ENCODE measurements at places on chromosomes 3 and 15.

DNA sequence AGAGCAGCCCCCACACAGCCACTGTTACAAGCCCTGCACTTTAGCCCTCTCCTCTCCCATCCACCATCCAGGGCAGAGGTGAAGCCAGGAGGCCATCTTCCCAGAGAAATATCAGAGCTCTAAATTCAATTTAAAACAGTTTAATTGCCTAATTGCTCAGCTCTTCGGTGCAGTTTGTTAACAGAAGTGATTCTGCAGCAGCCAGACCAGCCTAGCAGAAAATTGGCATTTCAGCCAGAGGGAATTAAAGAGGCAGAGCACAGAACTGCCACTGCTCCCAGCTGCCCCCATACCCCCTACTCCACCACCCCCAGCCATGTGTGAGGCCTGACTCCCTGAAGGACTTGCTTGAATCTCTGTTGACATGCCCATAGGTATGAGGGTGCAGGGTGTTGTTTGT lies 38.5 kb downstream of the TPRA1 start:
- DNase-seq = no peak

GRCh38 chr3:22585911-22586310 lies 617.2 kb upstream of the UBE2E2 start:
- no peak for DNase-seq

GRCh38 chr15:101027273-101027901 lies 108.2 kb downstream of the LRRK1 start:
- no peak for DNase-seq

- no peak for DNase-seq
Measured at GRCh38 chr3:23865595-23866396, 51.0 kb downstream of the NKIRAS1 start.

GRCh38 chr3:57949344-57949743 lies 58.9 kb upstream of the FLNB start:
- DNase-seq = no peak

DNA sequence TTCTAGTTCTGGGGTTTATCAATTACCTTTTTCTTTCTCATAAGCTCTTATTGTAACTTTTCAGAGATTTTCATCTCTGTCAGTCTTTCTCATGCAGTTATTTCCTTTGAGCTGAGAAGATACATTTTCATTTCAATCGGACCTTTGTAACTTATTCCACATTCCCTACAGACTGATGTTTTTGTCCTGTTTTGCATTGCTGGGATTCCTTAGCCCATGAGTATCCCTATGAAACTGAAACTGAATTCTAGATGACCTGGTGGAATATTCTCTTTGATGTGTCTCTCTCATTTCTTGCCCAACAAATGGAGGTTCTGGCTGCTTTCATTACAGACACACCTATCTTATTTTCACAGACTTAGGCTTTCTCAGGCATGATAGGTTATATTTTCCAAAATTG lies 10.5 kb upstream of the EPHA6 start:
- DNase-seq = no peak

DNA sequence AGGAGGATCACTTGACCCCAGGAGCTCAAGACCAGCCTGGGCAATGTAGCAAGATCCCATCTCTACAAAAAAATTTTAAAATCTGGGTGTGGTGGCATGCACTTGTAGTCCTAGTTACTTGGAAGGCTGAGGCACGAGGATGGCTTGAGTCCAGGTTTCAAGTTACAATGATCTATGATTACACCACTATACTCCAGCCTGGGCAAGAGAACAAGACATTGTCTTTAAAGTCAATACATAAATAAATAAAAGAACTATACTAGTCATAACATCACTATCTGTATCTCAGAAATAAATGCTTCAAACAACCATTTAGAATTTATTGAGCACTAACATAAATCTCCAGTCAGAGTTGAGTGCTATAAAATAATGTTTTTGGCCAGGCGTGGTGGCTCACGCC lies 8.5 kb upstream of the PHLDB2 start:
- no peak for DNase-seq

- no peak for DNase-seq
Measured at GRCh38 chr3:186960347-186960746, 30.0 kb downstream of the ST6GAL1 start.

DNA sequence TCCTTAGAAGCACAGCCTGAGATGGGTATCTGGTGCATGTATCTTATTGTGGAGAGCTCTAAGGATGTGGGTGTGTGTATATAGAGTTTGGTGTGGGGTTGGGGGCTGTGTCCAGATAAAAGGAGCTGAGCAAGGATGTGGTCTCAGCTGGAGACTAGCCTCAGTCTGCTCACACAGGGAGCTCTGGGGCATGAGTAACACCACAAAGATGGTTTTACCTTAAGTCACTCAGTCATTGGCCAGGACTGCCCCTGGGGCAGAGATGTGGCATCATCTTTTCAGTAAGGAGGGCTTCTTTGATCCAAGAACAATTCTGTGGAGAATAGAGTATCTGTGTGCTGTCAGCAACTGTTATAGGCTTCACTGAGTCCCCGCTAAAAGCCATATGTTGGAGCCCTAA lies 163.4 kb upstream of the NUDT16 start:
- DNase-seq = no peak

- DNase-seq = no peak
Measured at GRCh38 chr3:185069037-185070030, 83.5 kb downstream of the C3orf70 start.

- DNase-seq = no peak
Measured at GRCh38 chr15:43118829-43119228, 13.0 kb upstream of the UBR1 start.

DNA sequence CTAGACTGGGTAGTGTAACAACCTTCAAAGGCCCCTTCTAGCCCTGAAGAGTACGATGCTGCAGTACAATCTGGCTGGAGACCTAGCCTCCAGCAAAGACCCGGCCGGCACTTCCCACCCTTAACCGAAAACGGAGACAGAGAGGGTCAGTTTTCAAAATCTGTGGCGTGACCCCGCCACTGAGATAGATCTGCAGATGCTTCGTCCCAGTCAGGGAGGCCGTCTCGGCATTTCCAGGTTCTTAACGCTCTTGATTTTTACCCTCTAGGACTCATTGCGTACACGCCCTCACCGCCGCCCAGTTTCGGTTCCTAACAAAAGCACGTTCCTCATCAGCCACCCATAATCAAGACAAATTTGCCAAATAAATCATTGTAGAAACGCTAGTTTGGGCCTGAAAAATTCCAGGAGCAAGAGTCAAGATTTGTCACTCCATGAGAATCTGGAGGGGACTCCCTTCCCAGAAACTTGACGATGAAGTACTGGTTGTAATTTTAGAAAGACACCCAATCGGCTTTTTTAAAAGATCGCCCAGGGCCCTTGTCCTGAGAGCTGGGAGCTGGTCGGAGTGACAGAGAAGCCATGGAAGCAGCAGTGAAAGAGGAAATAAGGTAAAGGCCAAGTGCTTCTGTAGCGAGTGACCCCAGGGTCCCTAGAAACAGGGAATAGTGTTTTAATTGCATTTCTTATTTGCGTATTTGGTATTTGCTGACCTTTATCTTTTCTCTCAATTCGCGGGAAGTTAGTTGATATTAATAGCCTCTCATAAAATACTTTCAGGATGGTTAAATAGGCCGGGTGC lies 868 bp upstream of the TMEM87A start:
- DNase-seq = peak; percentile 84

GRCh38 chr3:89052386-89052785 lies 55.0 kb upstream of the EPHA3 start:
- no peak for DNase-seq

- DNase-seq = no peak
Measured at GRCh38 chr3:104629038-104629437, 737.7 kb upstream of the ALCAM start.

DNA sequence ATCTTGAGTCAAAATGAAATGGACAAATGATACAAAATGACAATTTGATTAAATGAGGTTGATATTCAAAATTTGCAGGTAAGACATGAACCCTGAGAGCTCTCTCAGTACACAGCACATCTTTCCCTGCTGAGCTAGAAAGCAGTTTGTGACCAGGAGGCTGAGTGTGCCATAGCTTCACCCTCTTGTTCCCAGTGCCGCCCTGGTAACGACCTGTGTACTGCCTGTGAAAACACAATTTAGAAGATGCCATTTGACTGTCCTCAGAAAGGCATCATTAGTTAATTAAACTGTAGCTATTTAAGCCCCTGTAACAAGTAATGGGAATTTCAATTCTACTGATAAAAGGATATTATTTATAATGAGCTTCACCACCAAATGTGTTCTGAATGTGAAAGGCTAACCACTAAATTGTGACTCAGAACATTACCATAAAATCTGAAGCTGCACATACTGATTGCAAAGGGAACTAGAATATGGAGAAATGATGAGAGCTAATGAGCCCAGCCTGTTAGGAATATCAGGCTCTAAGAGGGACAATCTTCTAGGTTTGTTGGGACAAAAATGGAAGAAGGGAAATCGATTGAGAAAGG lies 212.9 kb upstream of the ARPP21 start:
- DNase-seq = no peak

GRCh38 chr3:196868297-196868661 lies 559 bp downstream of the SENP5 start:
- no peak for DNase-seq

DNA sequence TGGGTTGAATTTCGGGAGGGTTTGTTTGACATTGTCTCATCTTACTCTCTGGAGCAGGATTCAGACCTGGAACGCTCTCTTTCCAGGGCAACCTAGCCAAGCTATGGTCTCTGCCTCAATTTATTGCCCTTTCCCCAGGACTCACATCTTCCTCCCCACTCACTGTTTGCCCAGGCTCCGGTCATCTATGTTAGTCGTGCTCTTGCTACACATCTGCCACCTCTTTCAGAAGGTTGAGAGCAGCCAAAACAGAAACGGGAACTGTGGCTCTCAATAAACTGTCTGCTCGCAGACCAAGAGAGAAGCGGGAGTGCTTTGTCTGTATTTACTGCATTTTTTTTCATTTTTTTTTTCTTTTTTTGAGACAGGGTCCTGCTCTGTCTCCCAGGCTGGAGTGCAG lies 81.6 kb downstream of the ST6GAL1 start:
- peak; percentile 88 for DNase-seq

DNA sequence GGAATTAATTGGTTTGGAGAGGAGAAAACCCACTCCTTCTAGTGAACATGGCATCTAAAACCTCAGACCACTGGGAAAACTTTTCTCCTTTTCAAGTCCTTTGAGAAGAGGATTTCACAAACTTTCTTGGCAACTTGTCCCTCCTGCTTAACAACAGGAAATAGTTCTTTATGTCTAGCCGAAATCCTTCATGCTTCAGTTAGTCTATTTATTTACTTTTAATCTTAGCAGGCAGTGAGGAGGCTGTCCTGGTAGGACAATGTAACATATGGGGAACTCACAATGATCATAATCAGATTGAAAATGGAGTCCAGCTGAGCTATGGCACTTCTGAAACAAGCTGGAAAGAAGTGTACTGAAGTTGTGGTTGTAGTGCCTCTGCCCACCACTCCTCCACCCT lies 50.6 kb downstream of the KY start:
- DNase-seq = no peak

- DNase-seq = no peak
Measured at GRCh38 chr3:46859001-46859710, 4.1 kb downstream of the MYL3 start.

DNA sequence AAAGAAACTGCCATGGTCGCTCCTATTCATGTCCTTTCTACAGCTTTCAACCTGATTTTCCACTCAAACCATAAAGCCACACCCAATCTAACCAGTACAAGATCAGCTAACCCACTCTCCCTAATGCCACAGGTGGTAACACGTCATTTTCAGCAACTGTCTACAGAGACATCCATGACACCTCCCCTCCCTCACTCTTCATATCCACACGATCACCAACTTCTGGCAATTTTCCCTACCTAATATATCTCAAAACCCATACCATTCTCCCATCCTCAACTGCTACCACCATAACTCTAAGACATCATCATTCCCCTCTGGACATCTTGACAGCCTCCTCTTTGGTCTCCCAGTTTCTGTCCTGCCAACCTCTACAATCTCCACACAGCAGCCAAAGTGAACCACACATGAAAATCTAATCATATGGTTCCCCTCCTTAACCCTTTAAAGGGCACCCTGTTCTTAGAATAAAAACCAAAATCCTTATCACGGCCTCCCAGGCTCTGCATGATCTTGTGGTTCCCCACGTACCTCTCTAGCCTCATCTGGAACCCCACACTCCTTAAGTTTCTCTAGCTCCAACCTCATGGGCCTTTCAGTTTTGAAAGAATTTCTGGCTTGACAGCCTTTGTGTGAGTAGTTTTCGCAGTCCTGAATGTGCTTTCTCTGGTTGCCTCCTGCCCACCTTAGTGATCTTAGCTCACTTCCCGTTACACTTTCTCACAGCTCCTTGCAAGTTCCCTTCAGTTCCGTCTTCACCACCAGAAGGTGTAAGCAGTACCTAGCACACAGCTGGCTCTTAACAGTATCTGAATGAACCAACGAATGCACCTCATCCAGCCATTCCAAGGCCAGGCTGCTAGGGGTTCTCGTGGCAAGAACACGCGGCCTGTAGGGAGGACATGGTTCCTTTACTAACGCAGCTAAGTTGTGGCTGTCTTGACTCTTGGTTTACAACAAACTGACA lies 33.4 kb downstream of the SPINK8 start:
- DNase-seq = peak; percentile 41

DNA sequence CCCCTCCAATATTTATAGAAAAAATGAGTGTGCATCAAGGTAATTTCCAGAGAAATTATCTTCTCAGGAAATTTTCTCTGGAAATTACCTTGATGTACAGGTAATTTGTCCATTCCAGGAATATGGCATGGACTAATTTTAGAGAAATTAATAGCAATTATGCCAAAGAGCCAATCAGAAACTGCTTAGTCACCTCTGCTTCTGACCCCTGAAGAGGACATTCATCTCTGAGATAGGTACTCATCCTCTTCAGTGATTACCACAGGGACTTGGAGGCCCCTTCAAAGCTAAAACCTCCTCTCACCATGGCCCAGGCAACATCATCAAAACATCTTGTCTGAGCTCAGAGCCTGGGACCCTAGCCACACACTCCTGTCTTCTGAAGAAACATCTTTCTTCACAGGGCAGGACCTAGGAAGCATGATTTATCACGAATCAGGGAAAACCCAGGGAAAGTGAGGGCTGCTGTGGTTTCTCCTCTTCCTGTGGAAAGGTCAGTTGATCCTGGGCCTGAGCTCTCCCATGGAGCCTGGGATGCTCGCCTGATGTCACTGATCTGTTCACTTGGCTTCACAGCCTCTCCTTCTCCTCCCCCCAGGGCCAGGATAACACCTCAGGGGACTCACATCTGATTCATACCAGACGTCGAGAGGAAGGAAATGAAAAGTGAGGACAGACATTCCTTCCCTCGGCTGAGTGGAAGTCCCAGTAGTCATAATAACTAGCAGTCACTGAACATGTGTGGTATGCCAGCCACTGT lies 210.5 kb downstream of the DTWD1 start:
- no peak for DNase-seq

All from MV-4-11 (cell line).